Occipital lobe (tissue), 3 donors: ENCODE measurements at places on chromosomes 4 and X.

DNA sequence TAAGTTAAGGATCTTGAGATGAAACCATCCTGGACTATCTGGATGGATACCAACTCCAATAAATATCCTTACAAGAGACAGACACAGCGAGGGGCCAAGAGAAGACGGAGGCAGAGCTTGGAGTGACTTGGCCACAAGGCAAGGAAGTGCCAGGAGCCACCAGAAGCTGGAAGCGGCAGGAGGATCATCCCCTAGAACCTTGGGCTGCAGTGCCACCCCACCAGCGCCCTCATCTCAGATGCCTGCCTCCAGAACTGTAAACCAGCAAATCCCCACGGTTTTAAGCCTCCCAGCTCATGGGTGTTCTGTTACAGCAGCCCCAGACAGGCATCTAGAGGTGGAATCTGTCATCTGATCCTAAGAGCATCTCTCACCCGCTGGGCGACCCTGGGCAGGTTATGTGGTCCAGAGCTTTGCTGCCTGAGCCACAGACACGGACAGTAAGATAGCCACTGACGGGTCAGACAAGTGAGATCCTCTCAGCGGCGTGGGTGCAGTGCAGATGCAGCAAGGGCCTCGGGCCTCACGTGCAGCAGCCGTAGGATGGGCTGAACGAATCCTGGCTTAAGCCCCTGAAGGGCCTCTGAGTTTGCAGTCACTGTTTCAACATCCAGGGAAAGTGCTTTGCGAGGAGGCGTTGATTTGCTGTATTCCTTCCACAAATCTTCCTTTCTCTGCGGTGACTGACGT lies 25.1 kb upstream of the MXD4 start:
- no peak for DNase-seq

DNA sequence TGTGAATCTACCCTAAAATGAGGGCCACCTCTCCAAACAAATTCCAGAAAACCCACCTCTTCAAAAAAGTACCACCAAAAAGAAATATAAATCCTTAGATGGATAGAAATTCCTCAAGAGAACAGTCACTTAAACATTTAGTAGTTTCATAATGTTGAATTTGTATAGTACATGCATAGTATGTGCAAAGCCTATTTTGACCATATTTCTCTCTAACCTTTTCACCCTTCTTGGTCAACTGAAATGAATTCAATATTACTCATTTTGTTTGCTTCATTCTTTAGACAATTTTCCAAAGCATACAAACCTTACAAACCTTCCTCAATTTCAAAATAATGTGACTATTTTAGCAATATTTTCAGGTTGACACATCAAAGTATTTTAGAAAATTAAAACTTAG lies 4.1 kb downstream of the RHOXF1 start:
- DNase-seq: no peak

GRCh38 chr4:104123021-104123420 lies 371.7 kb downstream of the CXXC4 start:
- DNase-seq: no peak

DNA sequence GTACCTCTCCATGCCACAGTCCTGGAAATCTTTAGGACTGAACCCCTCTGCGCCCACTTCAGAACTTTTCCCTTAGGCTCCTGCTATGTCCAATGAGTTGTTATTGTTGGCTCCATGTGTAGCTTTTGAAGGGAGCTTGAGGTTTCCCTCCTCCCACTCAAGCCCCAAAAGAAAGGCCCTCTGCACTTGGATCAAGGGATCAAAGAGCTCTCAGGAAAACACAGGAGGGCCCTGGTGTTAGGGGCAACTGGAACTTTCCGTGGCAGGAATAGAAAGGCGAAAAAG lies 135.0 kb downstream of the RASL11B start:
- DNase-seq: no peak
